Left ventricle myocardium superior (tissue), 1 donor: ENCODE measurements at places on chromosomes 4 and X. TPM values are rescaled to one million over a fixed set of nuclear protein-coding genes. Genes with fewer than 3 reads are reported as not detected.

UGT2A1 gene
- not detected for total RNA-seq

CXorf49 gene
- not detected for total RNA-seq

GNRHR gene
- total RNA-seq: not detected

HSFX1 gene
- 2.7 TPM for total RNA-seq

NUDT10 gene
- 0.20 TPM for total RNA-seq

CFI gene
- total RNA-seq: 11.6 TPM

NXF2 gene
- not detected for total RNA-seq

DNA sequence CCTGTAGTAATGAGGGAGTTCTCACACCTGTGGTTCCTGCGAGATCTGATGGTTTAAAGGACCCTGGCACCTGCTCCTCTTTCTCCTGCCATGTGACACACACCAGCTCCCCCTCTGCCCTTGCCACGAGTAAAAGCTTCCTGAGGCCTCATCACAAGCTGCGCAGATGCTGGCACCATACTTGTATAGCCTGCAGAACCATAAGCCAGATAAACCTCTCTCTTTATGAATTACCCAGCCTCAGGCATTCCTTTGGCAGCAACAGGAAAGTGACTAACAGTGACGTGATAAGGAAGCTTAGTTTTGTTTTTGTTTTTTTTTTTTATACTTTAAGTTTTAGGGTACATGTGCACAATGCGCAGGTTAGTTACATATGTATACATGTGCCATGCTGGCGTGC is 130.9 kb downstream of the AFAP1 start:
- DNase-seq: no peak

- DNase-seq: no peak
Observed at GRCh38 chr4:32216502-32216901, 1496.3 kb downstream of the PCDH7 start.

GRCh38 chrX:147119088-147119487 is 304.5 kb upstream of the CXorf51A start:
- no peak for DNase-seq
